ENCODE measurements at places on chromosomes 3 and 15.

GRCh38 chr3:127672429-127673190, at the start of gene ABTB1:
TSS of gene ABTB1 (plus strand) at chr3:127672952. CDS start at chr3:127673026, 74 bp downstream.
- peak; percentile 72 for DNase-seq

GRCh38 chr3:150798122-150798618, 35.2 kb upstream of the SIAH2 start:
- DNase-seq = no peak

DNA sequence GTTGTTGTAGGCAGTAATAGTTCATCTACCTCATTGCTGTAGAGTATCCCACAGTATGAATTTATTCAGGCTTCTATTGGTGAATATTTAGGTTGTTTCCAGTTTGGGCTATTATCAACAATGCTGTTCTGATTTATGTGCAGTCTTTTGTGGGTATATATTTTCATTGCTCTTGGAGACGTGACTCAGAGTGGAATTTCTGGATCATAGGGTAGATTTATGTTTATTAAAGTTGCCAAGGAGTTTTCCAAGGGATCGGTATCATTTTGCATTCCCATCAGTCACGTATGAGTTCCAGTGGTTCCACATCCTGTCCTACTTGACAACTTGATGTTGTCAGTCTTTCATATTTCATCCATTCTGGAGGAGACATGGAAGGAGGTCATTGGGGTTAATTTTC, 8.4 kb upstream of the HRH1 start:
- no peak for DNase-seq

GRCh38 chr3:64444490-64445108, 219.3 kb upstream of the PRICKLE2 start:
- DNase-seq = no peak

GRCh38 chr3:188900421-188900951, 271.3 kb upstream of the TPRG1 start:
- DNase-seq = no peak

DNA sequence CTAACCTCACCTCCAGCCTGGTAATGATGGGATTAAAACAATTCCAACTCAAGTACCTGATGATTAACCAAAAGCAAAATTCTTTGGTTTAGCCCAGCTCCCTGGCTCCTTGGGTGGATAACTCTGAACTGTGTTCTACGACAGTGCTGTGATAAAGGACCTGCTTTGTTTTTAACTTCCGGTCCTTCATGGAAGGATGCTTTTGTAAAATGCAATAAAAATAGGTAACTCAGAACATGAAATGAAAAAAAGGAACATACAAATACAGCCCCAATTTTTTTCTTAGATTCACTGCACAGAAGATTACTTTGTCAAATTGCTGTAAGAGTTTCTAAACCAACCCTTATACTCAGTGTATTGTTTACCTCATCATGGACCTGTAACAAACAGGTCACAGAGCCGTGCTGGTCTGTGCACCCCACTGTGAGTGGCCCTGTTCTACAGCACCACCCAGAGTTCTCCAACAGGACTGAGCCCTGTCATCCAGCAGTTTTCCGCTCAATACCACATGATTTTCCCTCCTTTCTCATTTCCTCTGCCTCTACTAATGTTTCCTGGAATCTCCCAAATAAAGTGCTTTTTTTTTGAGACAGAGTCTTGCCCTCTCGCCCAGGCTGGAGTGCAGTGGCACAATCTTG, 4.9 kb upstream of the PCYT1A start:
- no peak for DNase-seq

All from NCI-H345 (cell line).